DMS153 (cell line): ENCODE measurements at places on chromosomes 6 and 20.

DNA sequence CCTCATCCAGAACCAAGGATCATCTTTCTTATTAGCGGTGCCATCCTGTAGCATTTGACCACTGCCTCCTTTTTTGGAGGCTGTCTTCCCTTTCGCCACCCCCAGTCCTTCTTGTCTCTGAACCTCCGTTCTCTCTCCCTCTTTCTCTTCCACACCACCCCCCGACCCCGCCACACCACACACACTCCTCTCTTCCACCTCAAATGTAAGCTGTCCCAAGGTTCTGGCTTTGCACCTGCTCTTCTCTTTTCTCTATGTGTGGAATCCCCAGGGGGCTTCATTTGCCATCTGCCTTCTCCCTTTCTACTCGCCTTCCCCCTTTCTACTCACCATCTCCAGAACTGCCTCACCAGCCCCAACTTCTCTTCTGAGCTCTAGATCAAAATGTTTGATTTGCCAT is 111.3 kb upstream of the CDYL start:
- DNase-seq, result no peak

- DNase-seq, result peak; percentile 61
These were observed 88.3 kb downstream of the SLX4IP start for GRCh38 chr20:10523443-10523842.

GRCh38 chr6:73585566-73586415 is 65.0 kb upstream of the EEF1A1 start:
- peak; percentile 28 for DNase-seq

DNA sequence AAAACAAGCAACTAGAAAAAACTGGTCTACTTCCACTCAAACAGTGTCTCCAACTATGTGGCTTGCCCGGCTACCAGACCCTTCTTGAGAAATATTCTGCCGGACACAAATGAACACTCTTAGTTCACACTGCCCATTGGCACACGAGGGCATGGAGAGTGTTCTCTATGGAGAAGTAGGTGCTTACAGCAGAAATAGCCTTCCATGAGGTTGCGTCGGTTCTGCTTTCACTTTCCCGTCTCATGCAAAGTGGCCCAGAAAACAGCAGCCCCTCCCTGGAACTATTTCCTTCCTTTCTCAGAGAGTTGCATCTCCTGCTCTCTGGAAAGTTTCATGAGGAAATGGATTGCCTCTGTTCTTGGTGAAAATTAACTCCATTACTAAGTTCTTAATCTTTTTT is 9.5 kb upstream of the HLA-DOA start:
- DNase-seq, result no peak

GRCh38 chr20:59645761-59646171 is 41.4 kb downstream of the PHACTR3 start:
- DNase-seq, result no peak

- no peak for DNase-seq
These were observed 643.7 kb downstream of the UTRN start for GRCh38 chr6:144928847-144929246.

GRCh38 chr6:166498661-166499349 is 87.7 kb downstream of the RAMACL start:
- DNase-seq, result no peak

- DNase-seq, result no peak
These were observed 185 bp upstream of the TNFRSF6B start for GRCh38 chr20:63696306-63696627.

GRCh38 chr20:1707588-1708449 is 50.2 kb upstream of the SIRPG start:
- no peak for DNase-seq

GRCh38 chr6:134511984-134512683 is 194.2 kb upstream of the SGK1 start:
- no peak for DNase-seq

GRCh38 chr6:105087571-105088211 is 92.1 kb downstream of the POPDC3 start:
- peak; percentile 25 for DNase-seq

- DNase-seq, result no peak
These were observed 54.0 kb downstream of the PHACTR2 start for GRCh38 chr6:143731789-143732188.

- peak; percentile 64 for DNase-seq
These were observed 86.5 kb downstream of the QRSL1 start for GRCh38 chr6:106715922-106716321.

GRCh38 chr20:6180531-6180930 is 57.7 kb upstream of the FERMT1 start:
- DNase-seq, result no peak

DNA sequence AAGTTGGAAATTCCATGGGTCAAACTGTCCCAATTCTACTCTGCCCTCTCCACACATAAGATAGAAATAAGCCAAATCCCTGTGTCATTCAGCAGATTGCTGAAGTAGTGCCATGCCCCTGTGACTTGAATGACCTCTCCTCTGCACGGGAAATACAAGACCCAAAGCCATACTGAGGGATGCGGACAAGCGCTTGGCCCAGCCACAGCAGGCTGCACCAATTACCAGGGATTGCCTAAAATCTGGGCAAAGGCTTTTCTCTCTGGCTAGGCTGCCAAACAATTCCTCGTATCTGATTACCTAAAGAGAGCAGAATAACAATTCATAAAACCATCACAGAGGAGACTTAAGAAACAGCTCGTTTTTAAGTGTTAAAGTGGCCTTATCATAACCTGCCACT is 421.8 kb upstream of the JARID2 start:
- DNase-seq, result no peak

- DNase-seq, result no peak
These were observed 217.3 kb upstream of the SULF2 start for GRCh38 chr20:48002517-48002970.

- no peak for DNase-seq
These were observed 28.1 kb upstream of the PNPLA1 start for GRCh38 chr6:36241728-36242127.

DNA sequence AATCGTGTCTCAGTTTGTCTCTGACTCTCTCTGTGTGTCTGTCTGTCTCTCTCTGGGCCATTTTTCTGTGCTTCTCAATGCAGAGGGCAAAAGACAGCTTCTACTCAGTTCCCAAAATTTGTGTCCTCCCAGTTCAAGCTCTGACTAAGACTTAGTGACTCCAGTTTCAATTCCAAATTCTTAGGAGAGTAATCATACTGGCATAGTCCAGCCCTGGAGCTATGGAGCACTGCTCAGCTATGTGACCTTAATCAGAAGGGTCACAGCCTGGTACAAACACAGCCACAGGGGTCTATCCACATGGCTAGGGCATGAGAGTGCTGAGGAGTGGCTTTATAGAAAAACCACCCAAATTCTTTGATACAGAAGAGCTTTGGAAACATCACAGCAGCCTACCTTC is 91.9 kb downstream of the FOXF2 start:
- DNase-seq, result no peak

DNA sequence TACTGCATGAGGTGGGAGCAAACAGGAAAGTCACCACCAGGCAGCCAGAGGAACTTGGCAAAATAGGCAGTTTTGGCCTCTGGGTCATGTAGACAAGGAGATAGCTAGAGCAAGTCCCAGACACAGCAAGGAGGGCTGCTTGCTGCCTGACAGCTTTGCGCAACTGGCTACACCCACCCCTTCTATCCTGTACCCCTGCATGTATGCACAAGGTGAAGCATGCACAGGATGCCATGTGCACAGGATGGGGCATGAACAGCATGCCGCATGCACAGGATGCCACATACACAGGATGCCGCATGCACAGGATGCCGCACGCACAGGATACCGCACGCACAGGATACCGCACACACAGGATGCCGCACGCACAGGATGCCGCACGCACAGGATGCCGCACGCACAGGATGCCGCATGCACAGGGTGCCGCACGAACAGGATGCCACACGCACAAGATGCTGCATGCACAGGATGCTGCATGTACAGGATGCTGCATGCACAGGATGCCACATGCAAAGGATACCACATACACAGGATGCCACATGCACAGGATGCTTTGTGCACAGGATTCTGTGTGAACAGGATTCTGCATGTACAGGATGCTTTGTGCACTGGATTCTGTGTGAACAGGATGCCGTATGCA is 104.9 kb upstream of the IYD start:
- no peak for DNase-seq

DNA sequence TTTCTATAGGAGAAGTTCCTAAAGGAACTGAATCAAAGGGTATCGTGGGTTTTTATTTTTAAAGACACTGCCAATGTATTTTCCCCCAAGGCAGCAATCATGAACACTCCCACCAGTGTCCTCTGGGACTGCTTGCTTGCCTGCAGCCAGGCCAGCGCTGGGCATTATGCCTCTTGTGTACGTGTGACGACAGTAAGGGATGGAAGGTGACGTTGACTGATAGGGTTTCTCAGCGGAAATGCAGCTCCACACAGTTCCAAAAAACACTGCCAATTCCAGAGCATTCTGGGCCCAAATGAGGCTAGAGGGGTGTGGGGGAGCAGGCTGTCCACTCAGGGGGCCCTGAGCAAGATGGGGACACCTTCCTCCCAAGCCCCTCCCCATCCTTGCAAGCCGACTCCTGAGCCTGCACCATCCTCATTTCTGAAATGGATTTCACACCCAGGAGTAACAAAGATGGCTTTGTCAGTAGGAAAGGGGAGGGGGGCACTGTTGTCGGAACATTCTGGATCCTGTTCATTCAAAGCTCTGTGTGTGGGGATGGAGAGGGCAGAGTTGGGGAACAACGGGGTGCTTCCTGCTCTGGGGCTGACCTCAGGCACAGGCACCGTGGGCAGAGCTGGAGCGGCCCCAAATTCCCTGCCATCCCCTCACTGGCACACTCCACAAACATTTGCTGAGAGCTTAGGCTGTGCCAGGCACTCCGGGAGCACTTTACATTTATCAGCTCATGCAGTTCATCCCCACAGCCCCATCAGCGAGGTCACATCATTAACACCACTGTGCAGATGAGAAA is 20.0 kb downstream of the PREX1 start:
- no peak for DNase-seq

GRCh38 chr6:168179702-168180382 is 100.8 kb upstream of the FRMD1 start:
- no peak for DNase-seq

GRCh38 chr20:20051767-20052073 is 546 bp downstream of the CRNKL1 start:
- DNase-seq, result no peak

DNA sequence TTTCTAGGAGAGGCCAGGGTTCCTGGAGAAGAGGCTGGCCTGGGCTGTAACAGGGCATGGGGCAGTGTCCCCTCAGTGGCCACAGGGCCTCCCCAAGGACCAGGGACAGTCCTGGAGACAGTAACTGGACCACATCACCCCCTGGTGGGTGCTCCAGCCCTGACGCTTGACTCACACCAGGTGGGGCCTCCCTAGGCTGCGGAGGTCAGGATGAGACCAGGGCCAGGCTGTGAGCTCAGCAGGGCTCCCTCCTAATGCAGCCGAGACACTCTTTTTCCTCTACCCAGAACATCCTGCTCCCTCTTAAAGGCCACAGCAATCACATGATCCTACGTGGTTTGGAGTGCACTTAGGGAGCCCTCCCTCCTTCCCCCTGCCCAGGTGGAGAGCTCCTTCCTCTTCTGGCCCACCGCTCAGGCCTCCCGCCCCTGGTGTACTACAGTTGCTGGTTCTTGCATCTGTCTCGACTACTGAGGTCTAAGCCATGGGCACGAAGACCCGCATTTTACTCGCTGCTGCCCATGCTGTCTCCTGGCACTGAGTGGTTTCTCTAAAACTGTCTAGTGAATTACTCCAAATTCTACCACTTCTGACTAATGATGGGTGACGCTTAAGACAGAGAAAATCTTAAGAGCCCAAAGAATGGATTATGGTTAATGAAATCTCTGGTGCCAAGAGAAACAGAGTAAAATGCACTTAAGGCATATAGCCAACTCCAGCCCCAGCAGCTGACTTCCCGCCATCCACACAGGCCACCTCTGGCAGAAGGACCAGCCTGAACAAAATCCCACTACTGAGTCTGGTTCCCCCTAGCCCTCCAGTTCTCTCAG is 166.1 kb upstream of the CST7 start:
- DNase-seq, result no peak

- no peak for DNase-seq
These were observed 196.5 kb upstream of the OPRM1 start for GRCh38 chr6:153842491-153842890.

- no peak for DNase-seq
These were observed 23.6 kb upstream of the RIPOR2 start for GRCh38 chr6:24959319-24959718.

DNA sequence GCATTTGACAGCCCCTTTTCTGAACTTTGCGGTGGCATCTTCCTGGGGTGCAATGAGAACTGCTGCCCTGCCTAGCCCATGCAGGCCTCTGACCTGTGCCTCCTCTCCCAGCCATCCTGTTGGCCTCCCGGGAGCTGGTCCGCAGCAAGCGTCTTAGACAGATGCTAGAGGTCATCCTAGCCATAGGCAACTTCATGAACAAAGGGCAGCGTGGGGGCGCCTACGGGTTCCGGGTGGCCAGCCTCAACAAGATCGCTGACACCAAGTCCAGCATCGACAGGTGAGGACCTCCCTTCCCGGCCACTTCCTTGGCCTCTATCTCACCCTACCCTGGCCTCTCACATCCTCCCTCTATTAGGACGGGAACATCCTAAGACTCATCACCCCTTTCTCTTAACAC is 37.6 kb downstream of the MOCS1 start:
- no peak for DNase-seq

GRCh38 chr20:9626357-9626756 is 112.0 kb downstream of the LAMP5 start:
- DNase-seq, result peak; percentile 65

- DNase-seq, result no peak
These were observed 234.8 kb downstream of the NRN1 start for GRCh38 chr6:5771759-5772390.

DNA sequence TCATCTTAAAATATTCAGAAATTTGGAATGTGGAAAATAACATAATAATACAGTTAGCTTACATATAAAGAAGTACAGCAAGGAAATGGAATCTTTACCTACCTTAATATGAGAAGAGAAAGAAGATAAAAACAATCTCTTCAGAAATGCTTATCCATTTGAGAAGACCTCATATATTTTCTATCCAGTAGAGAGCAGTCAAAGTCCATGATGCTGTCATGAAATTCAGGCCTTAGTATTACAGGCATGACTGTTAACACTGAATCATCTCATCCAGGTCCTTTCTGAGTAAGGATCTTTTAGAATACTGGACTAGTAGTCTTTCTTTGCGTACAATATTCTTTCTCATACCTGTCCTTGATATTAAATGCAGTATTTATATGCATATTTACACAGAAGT is 713.4 kb downstream of the CD109 start:
- peak; percentile 65 for DNase-seq

DNA sequence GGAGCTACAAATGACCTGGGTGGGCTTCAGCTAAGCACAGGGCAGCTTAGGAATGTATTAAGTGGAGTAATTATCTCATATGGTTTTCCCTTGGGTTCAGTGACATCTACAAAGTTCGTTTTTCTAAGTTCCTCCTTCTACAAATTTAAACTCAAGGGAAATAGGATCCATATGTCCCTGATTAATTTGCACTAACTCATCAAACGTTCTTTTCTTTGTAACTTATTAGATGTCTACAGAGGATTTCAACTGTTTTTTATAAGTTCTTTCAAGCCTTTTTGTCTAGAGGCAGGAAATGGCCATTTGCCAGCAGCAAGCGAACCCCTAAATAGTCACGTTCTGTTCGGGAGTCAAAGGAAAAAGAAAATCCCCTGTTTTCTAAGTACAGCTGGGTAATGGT is 1060.3 kb downstream of the KIF16B start:
- no peak for DNase-seq

GRCh38 chr20:19824861-19825260 is 66.8 kb downstream of the RIN2 start:
- no peak for DNase-seq
